ENCODE measurements at places on chromosomes 2 and 18. TPM values are rescaled to one million over a fixed set of nuclear protein-coding genes. Genes with fewer than 3 reads are reported as not detected.

NCKAP1 gene
- total RNA-seq: 14.5 TPM

CYS1 gene
- 0.24 TPM for total RNA-seq

ADGRF3 gene
- total RNA-seq: 3.4 TPM

CNDP1 gene
- total RNA-seq: not detected

SMCHD1 gene
- total RNA-seq: 98.4 TPM

STEAP3 gene
- total RNA-seq: 0.19 TPM

CD28 gene
- total RNA-seq: 130 TPM

SNRNP200 gene
- total RNA-seq: 197 TPM

ZNF521 gene
- total RNA-seq: not detected

CDH2 gene
- 0.07 TPM for total RNA-seq

GRCh38 chr2:190123956-190124355 lies 61.4 kb upstream of the MSTN start:
- DNase-seq: no peak

- DNase-seq: no peak
Observed at GRCh38 chr2:31947871-31948270, 62.9 kb downstream of the MEMO1 start.

- peak; percentile 37 for DNase-seq
Observed at GRCh38 chr2:200604571-200605255, 18.9 kb downstream of the AOX1 start.

- DNase-seq: no peak
Observed at GRCh38 chr18:3879836-3880120, 429.8 kb downstream of the TGIF1 start.

DNA sequence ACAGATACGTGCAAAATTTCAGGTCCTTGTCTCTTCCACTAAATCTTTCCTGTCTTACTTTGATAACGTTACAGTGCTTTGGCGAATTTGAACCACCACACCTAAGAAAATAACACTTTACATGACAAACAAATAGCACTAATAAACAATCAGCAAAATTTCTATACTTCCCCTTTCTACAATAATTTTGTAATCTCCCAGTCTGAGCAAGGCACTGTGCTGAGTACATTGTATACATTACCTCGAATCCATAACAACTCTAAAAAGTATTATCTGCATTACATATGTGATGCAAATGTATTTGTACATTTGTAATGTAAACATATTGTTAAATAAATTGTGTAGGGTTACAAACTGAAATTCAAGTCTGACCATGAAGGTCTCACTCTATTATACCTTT lies 49.9 kb downstream of the RTN4 start:
- no peak for DNase-seq

- DNase-seq: no peak
Observed at GRCh38 chr2:88575051-88575450, 52.2 kb downstream of the EIF2AK3 start.

DNA sequence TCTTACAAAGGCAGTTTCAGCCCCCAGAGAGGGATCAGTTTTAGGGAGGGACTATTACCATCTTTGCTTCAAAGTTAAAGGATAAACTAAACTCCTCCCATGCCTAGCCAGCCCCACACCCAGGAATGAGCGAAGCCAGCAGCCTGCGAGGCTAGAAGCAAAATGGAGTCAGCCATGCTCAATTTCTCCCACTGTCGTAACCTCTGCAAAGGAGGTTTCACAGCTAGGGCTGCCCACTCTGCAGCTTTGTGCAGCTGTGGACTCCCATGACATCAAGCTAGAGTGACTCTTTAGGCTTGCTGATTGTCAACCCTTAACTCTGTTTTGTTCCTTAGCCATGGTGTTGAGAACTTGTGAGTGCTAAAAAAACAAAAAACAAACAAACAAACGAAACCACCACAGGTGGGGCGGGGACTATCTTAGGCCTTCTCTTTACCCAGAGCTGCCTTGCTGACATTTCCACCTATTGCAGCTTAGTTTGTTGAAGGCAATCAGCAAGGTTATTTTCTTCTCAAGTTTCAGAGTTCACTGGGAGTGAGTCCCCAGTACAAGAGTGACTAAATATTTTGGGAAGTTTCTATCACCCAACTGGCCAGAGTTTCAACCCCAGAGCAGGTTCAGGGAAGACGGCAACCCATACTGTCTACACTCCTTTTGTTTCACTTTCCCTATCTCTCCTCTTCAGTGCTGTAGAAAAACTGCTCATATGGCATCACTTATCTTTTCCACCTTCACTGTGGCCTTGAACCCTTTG lies 592.1 kb downstream of the XIRP2 start:
- DNase-seq: no peak

- DNase-seq: no peak
Observed at GRCh38 chr2:241070811-241071676, 31.0 kb downstream of the MTERF4 start.

- no peak for DNase-seq
Observed at GRCh38 chr2:212683346-212684097, 144.9 kb upstream of the ERBB4 start.

DNA sequence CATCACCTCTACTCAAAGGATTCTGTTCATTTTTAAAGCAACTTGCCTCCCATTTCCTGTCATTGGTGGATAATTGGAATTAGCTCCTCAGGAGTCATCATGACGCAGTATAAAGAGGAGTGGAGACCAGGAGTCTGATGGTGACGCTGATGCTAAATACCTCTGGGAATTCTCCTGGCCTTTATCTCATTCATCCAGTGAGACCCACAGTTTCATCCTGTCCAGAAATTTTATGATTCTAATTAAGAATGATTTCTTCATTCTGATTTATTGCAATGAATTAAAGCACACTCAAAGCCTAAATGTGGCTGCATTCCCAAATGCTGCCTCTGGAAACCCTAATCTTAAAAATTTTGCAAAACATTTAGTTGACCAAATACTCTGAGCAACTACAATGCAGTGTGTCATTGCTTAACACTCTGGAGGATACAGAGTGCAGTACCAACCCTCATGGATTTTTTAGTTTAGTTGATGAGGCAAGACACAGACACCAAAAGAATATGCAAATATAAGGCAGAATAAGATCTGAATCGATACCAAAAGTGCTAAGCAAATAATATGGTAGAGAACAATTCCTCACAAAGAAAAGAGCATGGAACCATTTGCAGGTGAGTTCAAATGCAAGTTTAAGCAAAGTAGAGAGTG lies 236.2 kb downstream of the ETAA1 start:
- no peak for DNase-seq

GRCh38 chr18:34818064-34818463 lies 108.0 kb downstream of the DTNA start:
- DNase-seq: no peak

- no peak for DNase-seq
Observed at GRCh38 chr2:239721531-239721930, 303.6 kb downstream of the NDUFA10 start.

DNA sequence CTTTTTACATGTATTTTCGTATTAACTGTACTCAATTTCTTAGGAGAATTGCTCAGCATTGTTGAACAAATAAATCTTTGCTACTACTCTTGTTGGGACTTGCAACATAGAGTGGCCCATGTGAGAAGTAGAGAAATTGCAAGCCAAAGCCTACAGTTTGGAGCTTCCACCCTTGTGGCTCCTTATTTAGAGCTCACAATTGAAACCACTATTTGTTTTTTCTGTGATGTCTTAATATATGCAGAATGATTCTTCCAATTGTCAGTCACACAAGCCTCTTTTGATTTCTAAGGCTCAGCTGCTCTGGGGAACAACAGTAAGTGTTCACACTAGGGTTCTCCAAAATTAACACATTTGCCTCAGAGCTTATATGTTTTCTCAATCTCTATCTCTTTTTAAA lies 60.2 kb upstream of the GALNT13 start:
- DNase-seq: no peak

GRCh38 chr2:239052798-239053665 lies 205.1 kb downstream of the TWIST2 start:
- no peak for DNase-seq

DNA sequence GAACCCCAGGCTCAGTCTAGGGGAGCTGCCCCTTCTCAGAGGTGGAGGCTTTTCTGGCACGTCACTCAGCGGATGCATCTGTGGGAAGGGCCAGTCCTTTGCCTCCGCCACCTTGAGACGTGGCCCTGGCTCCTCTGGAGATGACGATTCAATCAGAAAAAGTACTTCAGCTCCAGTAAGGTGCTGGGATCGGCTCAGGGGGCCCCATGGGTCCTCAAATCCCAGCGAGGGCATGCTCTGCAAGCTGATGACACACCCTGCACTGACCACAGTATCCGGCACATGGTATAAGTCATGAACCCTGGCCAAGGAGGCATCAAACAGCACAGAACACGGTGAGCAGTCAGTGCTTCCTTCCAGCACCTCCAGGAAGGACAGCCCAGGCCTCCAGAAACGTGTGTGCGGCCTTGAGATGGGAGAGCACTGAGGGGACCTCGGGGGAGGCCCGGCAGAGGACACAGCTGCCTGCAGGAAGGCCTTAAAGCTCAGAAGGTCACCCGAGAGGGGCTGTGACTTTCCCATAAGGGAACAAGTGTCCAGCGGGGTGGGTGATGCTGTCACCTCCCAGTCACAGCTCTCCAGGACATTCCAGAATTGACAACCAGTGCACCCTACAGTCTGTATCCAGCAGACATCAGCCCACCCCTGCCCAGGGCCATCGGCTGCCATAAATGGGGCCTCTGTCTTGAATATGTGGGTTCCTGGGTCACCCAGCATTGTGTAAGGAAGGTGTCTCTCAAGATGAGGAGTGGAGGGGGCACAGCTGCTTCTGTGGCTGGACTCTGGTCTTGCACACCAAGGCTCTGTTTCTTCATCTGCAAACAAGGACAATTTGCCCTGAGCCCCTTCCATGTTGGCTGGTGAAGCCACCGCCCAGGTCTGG lies 205.8 kb downstream of the NDUFA10 start:
- no peak for DNase-seq

GRCh38 chr2:71150082-71150816 lies 19.8 kb downstream of the MPHOSPH10 start:
- DNase-seq: no peak

GRCh38 chr18:22412176-22412911 lies 5.4 kb downstream of the CTAGE1 start:
- DNase-seq: no peak

DNA sequence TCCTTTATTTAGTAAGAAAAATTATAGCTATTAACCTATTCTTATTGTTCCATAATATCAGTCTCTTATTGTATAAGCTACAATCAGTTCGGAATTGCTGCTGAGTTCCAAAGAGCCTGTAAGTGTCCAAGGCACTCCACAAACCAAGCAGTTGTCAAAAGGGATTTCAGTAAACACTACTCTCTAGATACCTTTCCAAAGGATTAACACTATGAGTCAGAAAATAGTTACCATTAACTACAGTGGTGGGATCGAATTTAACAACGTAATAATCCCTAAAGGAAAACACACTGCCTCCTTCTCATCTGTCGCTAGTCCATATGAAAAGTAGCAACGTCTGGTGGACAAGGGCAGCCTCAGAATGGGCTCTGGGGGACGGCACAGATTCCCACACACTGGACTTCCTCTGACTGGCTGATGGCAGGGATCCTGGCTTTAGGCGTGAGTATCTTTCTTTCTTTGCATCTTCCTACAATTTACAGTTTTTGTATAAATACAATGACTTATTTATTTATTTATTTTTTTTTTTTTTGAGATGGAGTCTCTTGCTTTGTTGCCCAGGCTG lies 8.8 kb downstream of the TGFBRAP1 start:
- no peak for DNase-seq

DNA sequence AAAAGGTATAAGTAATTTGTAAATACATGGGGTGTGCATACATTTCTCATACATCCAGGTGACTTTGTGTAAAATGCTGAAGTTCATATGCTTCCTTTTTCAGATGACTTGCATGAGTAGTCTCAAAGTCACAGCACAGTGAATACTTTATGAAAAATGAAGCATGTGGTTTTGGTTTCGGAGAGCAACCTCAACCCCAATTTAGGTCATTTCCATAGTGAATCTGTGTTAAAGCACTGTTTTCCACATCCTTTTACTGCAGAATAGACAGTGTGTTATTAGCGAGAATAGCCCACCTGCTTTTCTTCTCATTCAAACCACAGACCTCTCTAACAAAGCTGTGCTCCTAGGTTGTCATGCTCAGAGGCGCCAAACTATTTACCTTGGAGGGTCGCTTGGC lies 204.4 kb upstream of the RASGRP3 start:
- DNase-seq: peak; percentile 63

GRCh38 chr18:27619090-27619772 lies 434.1 kb upstream of the CHST9 start:
- DNase-seq: no peak

GRCh38 chr2:145460112-145460511 lies 940.2 kb upstream of the ZEB2 start:
- no peak for DNase-seq

- DNase-seq: no peak
Observed at GRCh38 chr2:54360055-54360792, 95.9 kb upstream of the SPTBN1 start.

- no peak for DNase-seq
Observed at GRCh38 chr18:59093668-59094067, 46.0 kb upstream of the SEC11C start.

DNA sequence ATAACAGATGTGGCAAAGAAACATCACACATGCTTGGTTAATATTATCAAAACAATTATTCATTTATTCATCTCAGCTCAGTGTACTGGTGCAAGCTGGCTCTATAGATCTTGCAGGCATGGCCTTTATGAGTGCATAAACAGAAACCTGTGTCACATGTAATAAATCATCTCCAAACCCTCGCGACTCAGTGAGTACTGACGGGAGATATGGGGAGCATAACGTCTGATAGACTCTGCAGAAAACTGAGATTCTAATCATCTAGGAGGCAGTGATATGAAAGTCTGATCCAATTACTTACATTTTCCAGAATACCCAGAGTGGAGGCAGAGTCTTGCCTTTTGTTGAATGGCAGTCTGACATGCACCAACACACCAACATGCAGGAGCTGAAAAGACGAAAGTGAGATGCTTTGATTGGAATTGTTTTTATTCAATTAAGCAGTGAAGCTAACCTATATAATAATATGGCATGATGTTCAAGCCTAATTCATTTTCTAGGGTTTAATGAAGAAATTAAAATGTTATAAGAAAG lies 416.8 kb downstream of the RNF144A start:
- DNase-seq: no peak

DNA sequence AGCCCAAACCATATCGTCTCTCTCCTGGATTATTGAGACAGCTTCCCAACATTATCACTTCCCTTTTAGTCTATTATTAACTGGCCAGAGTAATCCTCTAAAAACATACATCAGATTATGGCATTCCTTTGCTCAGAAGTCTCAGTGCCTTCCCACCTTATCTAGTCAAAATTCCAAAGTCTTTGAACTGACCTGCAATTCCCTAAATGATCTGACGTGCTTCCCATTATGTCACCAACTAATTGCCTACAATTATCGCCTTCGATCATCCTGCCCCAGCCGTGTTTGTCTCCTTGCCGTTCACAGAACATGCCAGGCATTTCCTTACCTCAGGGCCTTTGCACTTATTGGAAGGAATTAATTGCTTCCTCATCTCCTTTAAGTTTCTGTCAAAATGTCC lies 332.4 kb downstream of the IRS1 start:
- DNase-seq: no peak
